ENCODE measurements at places on chromosomes 16 and 17.

DNA sequence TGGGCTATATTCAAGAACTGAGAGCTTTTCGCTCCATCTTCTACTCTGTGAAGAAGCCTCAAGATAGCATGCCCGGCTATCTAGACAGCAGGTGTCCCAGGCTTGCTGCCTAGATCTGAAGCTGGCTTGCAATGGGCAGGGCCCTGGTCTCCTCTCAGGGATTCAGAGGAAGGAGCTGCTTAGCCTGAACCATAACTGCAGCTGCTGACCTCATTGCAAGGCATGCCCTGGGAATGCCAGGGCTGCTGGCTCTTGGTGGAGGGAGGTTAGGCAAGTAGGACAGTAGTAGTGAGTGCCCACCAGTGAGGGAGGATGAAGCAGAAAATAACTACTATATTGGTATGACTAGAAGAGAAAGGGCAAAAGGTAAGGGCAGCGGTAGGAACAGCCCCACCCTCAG lies 21.3 kb upstream of the SLC35B1 start:
- DNase-seq: no peak

DNA sequence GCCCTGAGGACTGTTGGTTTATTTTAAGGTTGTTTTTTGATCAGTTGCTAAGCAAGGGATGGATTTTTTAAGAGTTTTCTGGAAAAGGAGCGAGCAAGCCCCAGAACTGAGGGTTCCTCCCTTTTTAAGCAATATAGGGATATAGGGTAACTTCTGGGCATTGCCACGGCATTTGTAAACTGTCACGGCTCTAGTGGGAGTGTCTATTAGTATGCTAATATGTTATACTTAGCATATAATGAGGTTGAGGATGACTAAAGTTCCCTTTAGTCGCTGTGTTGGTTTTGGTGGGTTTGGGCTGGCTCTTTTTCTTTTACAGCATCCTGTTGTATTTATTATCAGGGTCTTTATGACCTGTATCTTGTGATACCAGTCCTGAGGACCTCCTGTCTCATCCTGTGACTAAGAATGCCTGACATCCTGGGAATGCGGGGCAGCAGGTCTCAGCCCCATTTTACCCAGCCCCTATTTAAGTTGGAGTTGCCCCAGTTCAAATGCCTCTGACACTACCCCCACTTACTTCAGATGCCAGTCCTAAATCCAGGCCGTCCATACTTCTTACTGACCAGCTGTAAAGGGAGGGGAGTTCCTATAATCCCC lies 59.4 kb downstream of the MFSD11 start:
- no peak for DNase-seq

DNA sequence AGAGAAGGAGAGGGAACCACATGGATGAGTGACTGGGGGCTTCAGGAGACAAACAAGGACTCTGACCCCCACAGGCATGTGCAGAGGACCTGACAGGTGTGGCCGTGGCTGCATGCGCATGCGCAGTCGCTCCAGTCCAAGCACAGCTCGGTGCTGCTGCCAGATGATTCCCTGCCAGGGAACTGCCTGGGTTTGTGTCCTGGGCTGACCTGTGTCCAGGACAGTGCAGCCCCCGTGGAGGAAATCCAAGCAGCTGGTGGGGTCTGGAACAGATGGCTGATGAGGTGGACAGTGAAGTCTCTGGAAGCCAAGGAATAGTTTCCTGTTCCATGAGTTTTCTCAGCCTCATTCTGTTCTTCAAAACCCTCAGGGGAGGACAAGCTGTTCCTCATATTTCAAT lies 27.3 kb downstream of the LASP1 start:
- no peak for DNase-seq

- peak; percentile 99 for DNase-seq
Measured at GRCh38 chr17:81393684-81394376, 1.4 kb upstream of the BAHCC1 start.

GRCh38 chr17:7744416-7744815 lies 26.9 kb downstream of the DNAH2 start:
- DNase-seq: no peak

DNA sequence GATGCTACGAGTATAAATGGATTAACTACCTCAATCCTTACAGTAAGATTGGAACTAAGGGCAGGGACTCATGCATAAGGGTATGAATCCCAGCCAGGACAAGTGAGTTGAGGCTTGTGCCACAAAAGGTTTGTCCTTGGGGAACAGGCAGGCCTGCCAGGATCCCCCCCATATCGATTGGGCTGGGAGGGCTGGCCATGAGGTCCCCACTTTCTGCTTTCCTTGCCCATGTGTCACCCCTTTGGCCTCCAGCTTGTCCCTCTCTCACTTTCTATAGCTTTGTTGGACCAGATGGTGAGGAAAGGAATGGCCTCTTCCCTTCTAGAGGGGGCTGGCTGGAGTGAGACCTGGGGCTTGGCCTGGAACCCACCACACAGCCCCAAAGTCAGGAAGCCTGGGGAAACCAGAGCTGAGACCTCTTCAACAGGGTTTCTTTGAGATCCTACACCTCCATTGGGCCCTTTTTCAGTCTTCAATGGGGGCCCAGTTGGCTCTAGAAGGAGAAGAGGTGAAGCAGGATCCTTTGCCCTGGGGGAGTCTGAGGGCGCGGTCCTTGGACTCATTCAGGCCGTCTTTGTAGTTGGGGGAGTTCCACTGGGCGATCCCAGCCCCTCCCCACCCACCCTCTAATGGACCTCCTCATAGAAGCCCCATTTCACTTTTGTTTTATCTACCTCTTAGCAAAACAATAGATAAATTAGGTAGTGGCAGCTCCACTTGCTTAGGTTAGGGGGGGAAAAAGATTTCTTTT lies 57.3 kb downstream of the IGF2BP1 start:
- DNase-seq: no peak

GRCh38 chr16:10662212-10662611 lies 32.5 kb downstream of the TEKT5 start:
- DNase-seq: no peak

DNA sequence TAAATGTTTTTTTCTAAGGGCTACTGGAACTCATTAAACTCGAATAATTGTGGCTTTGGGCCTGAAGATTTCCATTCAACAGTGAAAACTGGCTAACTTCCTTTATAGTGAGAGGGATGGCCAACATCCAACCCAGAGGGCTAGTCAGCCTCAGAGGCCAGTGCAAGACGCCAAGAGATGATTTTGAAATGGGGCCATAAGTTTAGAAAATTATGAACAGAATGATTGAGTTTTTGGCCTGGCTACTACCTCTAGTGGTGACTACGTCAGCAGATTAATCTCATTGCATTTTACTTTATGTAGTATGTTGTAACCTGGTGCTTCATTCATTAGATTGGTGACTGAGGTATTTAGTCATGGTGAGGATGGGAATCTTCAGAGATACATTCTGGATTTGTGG lies 28.4 kb downstream of the HAPSTR1 start:
- DNase-seq: no peak

DNA sequence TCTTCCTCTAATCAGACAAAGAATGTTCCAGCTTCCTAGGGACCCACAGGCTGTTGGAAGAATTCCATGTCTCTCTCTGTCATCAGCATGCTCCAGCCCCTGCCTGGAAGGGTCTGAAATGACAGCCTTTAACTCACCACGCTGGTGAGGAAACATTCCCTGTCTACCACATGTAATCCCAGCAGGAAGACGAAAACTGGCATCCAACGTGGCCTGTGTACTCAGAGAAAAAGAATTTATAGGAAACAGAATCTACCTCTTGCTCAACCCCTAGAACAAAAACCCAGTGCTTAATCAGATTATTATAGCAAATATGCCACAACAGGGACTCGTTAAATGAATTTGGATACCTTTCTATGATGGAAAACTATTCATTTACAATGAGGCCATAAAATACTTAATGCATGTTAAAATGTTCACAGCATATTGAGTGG lies 147.3 kb upstream of the FOXF1 start:
- DNase-seq: peak; percentile 44

DNA sequence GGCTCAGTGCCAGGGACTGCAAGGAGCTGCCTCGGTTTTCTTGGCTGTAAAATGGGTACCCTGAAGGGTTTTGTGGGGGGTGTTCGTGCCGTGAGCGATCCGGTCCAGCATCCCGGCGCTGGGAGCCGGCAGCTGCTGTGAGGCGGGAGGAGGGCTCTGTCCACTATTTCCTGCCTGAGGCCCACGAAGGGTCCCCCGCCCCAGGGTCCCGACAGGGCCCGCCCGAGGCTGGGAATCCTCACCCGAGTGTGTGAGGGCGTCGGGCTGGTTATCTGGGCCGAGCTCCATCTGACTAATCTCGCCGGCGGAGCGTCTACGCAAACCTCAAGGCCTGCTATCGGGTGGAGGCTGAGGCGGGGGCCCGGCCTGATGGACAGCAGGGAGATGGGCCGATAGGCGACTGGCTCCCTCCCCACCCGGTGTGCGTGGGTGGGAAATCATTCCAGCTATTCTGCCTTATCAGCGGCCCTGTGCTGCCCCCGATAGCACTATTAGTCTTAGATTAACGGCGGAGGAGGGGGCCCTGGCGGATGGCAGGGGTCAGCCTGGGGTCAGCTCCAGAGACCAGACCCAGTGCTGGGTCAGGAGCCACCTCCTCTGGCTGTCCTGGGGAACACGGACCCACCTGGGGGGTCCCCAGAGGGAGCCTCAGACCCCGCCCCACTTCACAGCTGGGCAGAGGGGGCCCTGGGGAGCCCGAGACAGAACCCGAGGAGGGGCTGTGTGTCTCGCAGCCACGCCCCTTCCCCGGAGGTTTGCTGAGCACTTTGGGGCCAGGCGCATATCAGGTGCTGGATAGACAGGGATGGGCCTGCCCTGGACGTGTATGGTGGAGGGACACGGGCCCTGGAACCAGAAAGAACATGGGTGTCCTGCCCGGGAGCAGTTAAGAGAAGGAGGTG lies 44.7 kb downstream of the ZFPM1 start:
- no peak for DNase-seq

GRCh38 chr16:17467923-17468540 lies 2.7 kb downstream of the XYLT1 start:
- DNase-seq: no peak

GRCh38 chr17:66281661-66282369 lies 20.6 kb upstream of the PRKCA start:
- no peak for DNase-seq

DNA sequence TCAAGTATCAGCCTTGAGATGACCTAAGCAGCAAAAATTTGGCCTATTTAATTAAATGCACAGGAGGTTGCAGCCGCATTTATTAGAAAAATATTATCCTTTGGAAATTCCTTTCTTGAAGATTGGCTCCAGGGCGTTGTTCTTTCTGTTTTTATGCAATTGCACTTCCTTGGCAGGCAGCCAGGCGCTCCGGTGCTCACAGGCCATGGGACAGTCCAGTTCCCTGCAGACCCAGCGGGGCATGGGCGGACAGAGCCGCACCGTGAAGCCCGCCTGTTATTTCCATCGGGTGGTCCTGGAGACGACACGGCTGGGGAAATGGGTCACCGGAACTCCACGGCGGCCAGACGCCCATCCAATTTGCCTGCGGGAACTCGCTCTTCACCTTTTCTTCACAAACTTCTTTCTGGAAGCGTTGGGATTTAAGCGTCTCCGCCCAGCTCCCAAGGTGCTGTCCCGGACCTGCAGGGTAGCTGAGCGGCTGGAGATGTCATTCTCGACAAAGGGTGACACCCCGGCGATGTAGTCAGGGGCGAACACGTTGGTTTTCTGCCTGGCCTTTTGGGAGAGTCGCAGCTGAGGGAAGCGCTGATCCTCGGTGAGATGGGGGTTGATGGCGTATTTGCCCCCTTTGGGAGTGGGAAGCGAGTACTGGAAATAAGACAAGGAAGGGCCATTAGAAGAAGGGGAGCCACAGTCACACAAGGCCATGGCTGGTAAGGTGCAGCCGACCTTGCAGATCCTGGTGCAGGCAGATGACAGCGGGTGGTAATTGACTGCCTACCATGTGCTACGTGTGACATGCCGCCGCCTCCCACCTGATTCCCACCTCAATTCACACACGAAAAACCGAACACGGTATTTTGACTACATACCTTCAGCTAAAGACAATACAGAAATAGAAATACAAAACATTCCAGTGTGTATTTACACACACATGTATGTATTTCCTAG lies 12.5 kb downstream of the NOB1 start:
- DNase-seq: no peak

DNA sequence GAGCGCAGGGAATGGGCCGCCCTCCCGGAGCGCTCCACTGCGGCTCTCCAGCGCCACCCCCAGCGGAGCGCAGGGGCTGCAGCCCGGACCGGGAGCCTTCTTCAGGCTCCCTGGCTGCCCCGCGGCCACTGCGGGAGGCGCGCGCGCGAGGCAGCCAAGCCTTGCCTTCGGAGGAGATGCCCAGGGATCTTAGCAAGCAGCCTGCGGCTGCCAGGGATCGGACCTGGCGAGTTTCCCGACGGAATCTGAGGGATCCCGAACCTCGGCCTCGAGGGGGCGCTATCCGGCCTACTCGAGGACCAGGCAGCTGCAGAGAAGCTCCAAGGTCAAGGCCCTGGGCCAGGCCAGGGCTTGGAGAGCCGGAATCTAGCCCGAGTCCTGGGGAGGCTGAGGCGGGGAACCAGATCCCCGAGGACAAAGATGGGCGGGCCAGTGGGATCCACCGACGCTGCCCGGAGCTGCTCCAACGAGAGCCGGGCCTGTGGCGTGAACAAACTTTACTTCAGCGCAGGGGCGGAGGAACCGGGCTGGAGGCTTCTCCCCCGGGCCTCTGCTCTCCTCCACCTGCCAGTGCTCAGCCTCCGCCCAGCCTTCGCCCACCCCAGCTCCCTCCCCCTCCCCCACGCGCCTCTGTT lies at the start of gene IRX6:
Gene IRX6 (plus strand): TSS at position 567 of the 635 bp plus-strand sequence. CDS start 889 bp downstream, outside the sequence.
- peak; percentile 75 for DNase-seq

DNA sequence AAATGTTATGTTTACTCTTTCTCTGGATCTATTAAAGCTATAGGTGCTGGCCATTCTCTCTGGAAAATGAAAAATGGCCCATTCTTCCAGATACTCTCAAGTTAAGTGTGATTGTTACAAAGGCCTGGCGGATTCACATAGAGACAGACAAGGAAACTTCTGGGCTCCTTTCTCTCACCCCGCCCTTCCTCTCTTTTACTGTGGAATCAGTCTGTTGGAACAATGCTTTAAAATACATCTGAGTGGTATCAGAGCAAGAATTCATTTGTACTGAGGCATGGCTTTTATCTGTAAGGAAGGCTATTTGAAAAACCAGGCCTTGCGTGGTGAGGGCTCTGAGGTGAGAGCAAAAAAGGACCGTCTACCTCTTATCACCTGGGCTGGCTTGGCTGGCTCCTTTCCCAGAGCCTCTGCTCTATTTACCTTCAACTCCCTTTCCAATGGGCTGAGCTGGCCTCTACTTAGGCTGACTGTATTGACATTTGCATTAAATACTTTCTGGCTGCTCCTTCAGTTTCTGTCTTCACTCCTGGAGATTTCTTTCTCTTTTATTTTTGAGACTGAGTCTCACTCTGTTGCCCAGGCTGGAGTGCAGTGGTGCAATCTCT lies 274.0 kb downstream of the PHKB start:
- DNase-seq: no peak

DNA sequence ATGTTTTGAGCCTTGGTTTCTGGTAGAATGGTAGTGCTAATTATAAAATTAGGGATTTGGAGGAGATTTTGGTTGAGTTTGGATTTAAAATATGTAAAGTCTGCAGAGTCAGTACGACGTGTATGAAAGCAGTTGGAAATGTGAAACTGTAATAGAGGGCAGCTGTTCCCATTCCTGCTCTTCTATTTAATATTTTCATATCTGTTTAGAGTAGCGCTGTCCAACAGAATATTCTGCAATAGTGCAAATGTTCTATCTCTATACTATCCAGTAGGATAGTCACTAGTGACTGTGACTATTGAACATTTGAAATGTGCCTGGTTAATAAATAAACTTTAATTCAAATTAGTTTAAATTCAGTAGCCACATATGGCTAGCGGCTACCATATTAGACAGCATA lies 443.4 kb upstream of the SOX9 start:
- no peak for DNase-seq

All from HAP-1 (cell line).